ENCODE measurements at places on chromosomes 4 and X.

DNA sequence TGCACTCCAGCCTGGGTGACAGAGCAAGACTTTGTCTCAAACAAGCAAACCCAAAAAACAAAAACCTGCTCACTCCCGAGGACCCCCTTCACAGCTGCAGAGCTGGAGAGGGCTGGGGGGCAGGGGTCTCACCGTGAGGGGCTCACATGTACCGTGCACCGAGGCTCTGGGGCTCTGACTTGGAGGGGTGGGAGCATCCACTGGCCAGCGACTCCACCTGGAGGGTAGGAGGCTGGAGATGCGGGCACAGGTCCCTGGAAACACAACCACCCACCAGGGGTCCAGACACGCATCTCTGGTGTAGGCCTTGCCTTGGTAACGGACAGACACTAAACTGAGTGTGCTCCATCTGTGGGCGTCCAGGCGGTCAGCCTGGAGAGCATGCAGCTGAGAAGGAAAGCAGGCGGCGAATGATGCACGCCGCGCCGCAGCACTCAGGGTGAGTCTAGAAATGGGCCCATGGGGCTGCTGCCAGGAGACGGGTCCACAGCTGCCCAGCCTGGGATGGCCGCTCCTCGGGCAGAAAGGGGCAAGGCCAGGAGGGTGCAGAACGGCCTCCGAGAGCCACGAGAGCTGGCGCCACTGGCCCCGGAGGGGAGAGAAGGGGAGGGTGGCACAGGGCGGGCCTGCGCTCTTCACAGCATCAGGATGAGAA is 26.1 kb downstream of the PPP2R3B start:
- DNase-seq, result no peak

GRCh38 chrX:1813809-1814208 is 198.9 kb downstream of the ASMT start:
- no peak for DNase-seq

DNA sequence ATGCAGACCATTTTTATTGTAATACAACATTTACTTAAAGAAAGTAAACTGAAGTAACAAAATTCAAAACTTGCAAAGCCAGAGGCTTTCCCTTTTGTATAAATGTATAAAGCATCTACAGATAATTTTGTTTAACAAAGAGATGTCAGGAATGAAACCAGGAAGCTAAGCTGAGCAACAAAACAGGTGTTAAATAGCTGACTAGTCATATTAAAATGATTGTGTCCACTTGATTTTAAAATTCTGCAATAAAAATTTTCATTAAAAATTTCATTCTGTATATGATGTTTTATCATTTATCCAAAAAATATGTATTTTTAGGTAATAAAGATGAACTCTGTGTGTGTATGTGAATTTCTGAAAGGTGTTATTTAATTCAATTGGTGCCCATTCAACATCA is 72.0 kb upstream of the TRAM1L1 start:
- DNase-seq, result no peak

GRCh38 chr4:123877551-123877950 is 481.0 kb downstream of the SPRY1 start:
- DNase-seq, result no peak

DNA sequence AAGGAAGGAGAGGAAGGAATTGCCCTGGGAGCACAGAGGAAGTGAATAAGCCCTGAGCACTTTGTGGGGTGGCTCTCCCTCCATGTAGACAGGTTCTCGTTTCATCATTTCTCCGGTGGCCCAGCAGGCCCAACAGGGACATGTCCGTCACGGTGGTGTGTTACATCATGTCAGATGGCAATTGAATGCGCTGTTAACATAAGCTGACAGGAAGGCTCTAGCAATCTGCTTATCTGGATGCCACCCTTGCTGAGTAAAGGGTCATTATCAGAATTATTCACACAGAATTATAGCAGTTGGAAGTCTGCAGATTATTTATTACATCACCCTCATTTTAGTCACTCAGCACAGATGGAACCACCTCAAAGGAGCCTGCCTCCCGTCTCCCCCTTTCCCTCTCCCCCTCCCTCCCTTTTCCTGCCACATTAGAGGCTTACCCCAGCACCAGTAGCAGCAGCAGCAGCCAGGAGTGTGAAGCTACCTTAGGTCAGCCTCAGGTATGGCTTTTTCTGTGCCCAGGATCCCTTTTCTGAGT is 124.3 kb upstream of the TRIM2 start:
- no peak for DNase-seq

DNA sequence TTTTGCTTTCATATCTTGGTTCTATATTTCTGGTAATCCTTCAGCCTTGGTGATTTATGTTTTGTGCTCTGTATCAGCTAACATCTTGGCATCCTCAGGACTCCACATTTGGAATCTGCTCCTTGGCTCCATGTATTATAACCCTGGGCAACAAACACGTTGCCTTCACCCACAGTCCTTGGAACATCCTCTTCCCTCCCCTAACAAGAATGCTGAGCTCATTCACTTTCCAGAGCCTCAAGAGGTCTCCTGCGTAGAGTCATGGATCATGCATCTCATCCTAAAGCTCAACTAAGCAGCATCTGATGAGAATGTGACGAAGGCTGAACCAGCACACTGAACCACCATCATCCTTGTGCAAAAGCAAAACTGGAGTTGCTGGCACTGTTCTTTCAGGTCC is 60.5 kb upstream of the C1GALT1C1 start:
- no peak for DNase-seq

- DNase-seq, result no peak
These were observed 55.0 kb upstream of the FAM9B start for GRCh38 chrX:9088896-9089295.

DNA sequence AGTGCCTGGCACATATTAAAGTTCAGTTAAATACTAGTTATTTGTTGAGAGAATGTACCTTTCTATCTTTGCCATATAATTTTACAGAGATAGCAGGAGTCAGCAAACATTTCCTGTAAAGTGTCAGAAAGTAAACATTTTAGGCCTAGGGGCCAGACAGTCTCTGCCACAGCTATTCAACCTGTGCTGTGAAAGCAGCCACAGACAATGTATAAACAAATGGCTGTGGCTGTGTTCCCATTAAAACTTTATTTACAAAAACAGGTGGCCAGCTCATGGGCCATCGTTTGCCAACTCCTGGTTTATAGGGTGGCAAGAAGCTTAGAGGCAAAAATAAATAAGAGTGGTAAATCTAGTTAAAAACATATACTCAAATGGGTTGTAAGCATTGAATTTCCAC is 34.0 kb upstream of the BRS3 start:
- no peak for DNase-seq

DNA sequence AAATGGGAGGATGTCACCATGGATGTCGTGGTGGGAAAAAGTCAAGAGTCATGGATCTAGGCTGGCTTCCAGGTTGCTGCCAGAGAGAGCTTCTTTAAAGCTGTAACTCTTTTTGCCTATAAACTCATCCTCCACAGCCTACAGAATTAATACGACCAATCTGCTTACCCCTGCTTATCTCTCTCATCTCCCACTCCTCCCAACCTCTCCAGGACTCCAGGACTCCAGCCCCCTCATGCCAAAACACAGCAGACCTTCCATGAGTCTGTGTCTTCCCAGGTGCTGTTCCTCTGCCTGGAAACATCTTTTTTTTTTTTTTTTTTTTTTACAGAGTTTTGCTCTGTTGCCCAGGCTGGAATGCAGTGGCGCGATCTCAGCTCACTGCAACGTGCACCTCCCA is 15.3 kb upstream of the SLC10A4 start:
- DNase-seq, result no peak

DNA sequence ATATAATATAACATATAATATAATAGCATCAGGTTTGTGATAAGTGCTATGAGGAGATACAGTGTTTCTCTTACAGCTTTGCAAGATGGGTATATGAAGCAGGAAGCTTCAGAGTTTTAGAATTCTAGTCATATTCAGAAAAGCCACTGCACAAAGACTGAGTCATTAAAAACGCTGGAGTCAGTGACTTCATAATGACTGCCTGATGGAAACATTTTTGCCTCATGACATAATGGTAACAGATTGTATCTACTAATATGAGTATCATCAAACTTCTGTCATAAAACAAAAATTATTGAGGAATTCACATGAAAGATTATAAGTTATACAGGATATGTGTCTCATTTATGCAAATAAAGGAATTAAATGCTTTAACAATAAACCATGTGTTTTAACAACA is 46.8 kb downstream of the EPHA5 start:
- DNase-seq, result no peak

- DNase-seq, result peak; percentile 1
These were observed 33.8 kb downstream of the LONRF3 start for GRCh38 chrX:119008110-119008744.

DNA sequence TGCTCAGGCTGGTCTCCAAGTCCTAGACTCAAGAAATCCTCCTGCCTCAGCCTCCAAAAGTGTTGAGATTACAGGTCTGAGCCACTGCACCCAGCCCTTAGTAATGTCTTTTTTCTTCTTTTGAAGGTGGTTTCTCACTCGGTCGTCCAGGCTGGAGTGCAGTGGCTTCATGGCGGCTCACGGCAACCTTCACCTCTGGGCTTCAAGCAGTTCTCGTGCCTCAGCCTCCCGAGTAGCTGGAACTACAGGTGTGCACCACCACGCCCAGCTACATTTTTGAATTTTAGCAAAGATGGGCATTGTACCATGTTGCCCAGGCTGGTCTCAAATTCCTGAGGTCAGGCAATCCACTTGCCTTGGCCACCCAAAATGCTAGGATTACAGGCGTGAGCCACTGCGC is 32.3 kb upstream of the ASMTL start:
- no peak for DNase-seq

GRCh38 chr4:3087115-3087797 is 12.8 kb downstream of the HTT start:
- DNase-seq, result no peak

- no peak for DNase-seq
These were observed 89.4 kb downstream of the SEL1L3 start for GRCh38 chr4:25773358-25773757.

DNA sequence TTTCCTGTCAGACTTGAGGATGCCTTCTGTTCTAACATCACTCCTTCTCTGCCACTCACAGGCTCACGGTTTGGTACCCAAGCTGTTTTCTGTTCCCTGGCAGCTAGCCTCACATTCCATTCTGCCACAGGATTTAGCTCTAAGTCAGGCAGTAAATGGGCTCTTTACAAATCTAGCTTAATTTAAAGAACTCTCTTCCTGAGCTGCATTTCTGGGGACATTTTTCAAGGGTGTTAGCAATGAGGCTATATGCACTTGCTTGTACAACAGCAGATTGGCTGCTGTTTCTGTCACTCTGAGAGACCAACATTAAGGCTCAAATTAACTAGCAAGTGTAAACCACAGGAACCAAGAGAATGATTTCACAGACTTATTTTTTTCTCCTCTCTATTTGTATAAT is 337.8 kb upstream of the NOCT start:
- no peak for DNase-seq

GRCh38 chr4:128341634-128342033 is 54.0 kb upstream of the PGRMC2 start:
- DNase-seq, result no peak

- peak; percentile 75 for DNase-seq
These were observed 34.3 kb downstream of the NALF2 start for GRCh38 chrX:69538321-69538876.

- DNase-seq, result no peak
These were observed 100.2 kb upstream of the IL13RA1 start for GRCh38 chrX:118627084-118627758.

- DNase-seq, result no peak
These were observed 211.0 kb downstream of the NWD2 start for GRCh38 chr4:37455301-37456131.

GRCh38 chrX:133294126-133294525 is 76.0 kb upstream of the TFDP3 start:
- no peak for DNase-seq
